Cerebellar nuclear complex (tissue), 1 donor: ENCODE measurements at places on chromosomes 13 and 19.

DNA sequence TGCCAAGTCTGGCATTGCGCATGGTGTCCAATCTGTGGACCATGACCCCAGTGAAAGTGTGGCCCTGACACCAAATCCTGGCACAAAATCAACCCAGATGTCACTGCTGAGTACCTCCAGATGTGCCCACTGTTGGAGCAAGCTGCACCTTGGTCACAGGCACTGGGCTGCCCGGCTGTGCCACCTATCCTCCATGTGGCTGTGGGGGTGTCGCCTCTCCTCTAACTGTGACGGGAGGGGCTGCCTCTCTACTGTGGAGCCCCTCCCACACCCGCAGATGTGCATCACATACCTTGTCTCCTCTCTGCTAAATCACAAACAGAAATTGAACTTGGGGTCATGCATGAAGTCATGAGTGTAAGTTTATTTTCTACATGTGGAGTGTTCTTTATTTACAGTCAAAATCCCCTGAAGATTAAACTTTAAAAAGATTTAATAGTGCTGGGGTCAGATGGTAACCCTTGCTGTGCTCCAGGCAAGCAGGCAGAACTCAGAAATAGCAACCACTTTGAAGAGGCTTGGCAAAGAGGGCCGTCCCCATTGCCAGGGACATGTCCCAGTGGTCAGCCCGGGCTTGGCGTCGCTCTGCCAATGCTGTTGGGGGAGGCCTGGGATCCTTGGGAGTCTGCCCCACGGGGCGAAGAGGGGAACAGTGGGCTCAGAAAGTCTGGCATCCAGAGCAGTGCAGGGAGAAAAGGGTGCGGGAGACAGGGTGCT lies 46.4 kb upstream of the ZNF536 start:
- no peak for DNase-seq

DNA sequence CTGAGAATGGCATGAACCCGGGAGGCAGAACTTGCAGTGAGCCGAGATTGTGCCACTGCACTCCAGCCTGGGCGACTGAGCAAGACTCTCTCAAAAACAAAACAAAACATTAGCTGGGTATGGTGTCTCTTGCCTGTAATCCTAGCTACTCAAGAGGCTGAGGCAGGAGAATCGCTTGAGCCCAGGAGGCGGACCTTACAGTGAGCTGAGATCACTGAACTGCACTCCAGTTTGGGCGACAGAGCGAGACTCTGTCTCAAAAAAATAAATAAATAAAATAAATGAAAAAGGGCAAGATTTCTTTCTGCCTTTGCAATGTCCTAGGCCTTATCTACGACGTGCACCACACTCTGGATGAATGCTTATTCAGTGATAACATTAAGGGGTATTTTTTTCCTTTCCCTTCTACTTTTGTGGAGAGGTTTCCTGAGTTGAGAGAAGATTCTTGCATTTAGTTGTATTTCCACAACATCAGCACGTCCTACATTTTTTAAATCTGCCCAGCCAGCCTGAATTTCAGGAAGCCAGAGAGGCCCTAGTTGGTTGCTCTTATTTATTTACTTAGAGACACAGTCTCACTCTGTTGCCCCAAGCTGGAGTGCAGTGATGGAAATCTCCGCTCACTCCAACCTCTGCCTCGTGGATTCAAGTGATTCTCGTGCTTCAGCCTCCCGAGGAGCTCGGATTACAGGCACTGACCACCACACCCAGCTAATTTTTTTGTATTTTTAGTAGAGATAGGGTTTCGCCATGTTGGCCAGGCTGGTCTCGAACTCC lies 26.1 kb upstream of the OR1M1 start:
- no peak for DNase-seq

GRCh38 chr13:36143738-36144137 lies 12.6 kb upstream of the DCLK1 start:
- DNase-seq: no peak

DNA sequence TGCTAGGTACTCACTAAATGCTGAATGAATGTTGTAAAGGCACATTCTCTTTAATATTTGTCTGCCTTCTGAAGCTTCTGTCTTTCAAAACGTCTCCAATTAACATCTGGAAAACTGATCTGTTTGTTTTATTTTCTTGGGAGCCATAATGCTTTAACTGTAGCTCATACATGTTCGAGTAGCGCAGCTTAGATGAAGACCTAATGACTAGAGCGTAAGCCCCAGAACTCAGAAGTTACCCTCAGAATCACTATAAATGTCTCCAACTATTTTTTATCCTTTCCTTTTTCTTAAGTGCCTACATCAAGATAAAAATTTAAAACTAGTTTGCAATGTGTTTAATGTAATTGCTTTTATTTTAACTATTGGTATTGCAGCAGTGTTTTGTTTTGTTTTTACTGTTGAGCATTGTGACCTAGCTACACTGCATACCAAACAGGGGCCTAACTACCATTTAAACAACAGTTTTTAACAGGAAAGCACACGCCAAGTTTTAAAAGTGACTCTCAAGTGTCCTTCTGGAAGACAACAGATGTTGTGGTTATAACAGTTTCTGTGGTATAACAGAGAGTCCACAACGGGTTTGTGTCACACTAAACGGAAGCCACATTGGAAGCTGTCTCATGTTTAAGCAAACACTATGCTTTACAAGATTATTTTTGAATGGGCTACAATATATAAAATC lies 42.0 kb downstream of the MRPL57 start:
- DNase-seq: no peak

DNA sequence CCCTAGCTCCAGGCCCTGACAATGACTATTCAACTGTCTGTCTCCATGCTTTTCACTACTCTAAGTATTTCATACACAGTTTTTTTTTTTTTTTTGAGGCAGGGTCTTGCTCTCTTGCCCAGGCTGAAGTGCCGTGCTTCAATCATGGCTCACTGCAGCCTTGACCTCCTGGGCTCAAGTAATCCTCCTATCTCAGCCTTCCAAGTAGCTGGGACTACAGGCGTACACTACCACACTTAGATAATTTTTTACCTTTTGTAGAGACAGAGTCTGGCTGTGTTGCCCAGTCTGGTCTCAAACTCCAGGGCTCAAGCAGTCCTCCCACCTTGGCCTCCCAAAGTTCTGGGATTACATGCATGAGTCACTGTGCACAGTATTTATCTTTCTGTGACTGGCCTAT lies 815.4 kb downstream of the DACH1 start:
- DNase-seq: no peak

DNA sequence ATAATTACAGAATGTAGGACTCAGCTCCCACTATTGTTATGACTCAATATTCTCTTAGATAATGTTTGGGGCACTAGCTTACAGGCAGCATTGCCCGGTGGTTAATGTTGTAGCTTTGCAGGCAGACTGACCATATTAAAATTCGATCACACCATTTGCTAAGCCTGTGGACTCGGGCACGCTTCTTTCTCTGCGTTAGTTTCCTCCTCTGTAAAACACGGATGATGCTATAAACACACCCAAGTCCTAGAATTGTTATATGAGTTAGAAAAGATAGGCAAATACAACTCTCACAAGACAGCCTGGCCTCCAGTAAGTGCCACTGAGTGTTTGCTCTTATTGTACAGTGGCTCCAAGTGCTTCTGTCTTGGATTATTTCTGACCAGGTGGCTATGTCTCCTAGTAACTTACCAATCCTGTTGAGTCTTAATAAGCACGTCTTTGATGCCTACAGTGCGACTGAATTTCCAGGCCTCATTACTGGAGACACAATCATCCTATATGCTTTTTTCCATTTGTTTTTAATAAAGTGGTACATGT lies 50.0 kb upstream of the ALOX5AP start:
- no peak for DNase-seq

DNA sequence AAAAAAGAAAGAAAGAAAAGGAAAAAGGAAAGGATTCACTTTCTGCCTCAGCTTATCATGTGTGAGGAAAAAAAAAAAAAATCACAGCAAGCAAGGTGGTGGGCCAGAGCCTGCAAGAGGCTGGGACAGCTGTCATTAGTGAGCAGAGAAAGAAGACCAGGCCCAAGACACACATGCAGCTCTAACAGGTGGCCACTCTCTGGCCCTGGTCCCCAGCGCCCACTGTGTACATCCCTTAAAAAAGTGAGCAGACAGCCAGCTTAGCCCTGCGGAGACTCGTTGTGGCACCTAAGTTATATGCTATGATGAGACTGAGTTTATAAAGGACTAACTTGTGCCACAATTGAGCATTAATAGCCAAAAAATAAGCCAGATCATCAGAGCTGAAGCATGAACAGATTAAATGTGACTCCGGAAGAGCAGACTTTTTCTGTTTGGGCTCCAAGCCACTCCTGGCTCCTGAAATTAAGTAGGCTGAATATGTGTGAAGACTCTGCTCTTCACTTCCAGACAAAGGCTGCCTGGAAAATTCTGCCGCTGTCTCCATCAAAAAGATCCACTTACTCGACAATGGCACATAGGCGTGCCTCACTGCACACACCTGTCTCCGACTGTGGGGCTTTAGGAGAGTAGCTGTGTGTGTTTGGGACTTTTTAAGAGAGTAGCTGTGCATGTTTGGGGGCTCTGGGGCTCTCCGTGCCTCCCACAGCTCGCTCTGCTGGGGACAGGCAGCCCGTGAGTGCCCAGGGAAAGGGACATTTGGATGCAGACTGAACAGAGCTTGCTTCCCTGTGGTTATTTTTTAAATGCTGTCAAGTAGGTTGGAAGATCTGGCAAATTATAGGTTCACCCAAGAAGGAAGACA lies 55.0 kb downstream of the LATS2 start:
- no peak for DNase-seq

- DNase-seq: no peak
Observed at GRCh38 chr13:50129081-50129705, 113.9 kb downstream of the KCNRG start.

DNA sequence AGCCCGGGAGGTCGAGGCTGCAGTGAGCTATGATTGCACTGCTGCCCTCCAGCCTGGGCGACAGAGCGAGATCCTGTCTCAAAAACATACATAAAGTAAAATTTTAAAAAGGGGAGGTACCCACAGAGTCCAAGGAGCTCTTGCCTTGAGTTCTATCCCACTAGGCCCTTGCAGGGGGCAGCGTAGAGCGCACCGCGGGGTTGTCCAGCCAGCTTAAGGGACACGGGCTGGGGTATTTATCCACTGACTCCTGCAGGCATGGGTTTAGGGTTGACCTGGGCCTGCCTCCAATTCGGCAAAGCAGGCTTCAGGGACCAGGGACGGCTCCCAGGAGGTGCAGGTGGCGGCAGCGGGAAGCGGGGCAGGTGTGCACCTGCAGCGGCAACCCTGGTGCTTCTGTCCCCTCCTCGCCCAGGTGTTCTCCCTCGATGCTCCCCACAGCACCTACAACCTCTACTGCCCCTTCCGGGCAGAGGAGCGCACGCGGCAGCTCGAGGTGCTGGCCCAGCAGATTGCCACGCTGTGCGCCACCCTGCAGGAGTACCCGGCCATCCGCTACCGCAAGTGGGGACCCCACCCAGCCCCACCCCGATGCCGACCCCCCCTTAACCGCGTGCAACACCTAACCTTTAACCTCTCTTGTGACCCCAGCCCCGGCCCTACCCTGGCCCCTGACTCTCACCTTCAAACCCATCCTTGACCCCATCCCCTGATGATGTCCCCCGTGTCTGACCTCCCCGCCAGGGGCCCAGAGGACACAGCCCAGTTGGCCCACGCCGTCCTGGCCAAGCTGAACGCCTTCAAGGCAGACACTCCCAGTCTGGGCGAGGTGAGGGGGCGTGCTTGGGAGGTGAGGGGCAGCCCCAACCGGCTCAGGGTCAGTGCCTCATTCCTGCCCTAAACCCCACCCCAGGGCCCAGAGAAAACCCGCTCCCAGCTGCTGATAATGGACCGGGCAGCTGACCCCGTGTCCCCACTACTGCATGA lies 4.7 kb downstream of the STXBP2 start:
- DNase-seq: no peak

- DNase-seq: no peak
Observed at GRCh38 chr13:51266642-51267041, 44.4 kb downstream of the FAM124A start.

GRCh38 chr19:54616821-54617560 lies 13.3 kb upstream of the LILRB1 start:
- no peak for DNase-seq

DNA sequence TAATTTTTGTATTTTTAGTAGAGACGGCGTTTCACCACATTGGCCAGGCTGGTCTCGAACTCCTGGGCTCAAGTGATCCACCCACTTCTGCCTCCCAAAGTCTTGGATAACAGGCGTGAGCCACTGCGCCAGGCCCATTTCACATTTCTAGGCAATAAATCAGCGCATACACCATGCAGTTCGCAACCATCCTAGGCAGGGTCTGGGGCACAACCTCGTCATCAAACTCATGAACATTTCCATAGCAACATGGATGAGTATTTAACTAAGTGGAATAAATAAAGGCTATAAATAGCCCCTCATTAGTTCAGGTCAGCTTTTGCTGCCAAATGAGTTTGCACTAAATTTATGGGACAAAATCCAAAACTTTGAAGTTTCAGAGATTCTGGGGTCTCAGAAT lies 8.2 kb downstream of the MEIS3 start:
- no peak for DNase-seq

GRCh38 chr19:42271861-42272534 lies 2.9 kb downstream of the CIC start:
- no peak for DNase-seq

GRCh38 chr19:41030651-41031050 lies 39.6 kb downstream of the CYP2B6 start:
- no peak for DNase-seq

DNA sequence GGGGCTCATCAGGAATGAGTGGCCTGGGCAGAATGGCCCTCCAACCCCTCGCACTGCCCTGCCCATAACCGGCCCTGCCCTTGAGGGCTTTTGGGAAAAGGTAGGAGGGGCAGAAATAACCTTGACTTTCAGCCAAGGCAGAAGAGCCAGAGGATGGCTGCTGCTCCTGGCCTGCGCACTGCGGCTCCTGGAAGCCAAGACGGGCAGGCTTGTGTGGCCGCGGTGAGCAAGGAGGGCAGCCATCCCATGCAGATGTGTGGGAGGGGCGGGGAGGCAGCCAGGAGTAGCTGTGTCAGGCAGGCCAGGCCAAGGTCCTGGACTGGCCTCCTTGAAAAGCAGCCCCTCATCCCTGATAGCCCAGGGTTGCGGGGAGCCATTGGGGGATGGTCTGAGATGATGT lies 57.6 kb upstream of the URI1 start:
- no peak for DNase-seq

- no peak for DNase-seq
Observed at GRCh38 chr13:32376642-32377415, 51.1 kb downstream of the N4BP2L1 start.

GRCh38 chr19:4969292-4969771 lies 419 bp downstream of the KDM4B start:
- DNase-seq: no peak

DNA sequence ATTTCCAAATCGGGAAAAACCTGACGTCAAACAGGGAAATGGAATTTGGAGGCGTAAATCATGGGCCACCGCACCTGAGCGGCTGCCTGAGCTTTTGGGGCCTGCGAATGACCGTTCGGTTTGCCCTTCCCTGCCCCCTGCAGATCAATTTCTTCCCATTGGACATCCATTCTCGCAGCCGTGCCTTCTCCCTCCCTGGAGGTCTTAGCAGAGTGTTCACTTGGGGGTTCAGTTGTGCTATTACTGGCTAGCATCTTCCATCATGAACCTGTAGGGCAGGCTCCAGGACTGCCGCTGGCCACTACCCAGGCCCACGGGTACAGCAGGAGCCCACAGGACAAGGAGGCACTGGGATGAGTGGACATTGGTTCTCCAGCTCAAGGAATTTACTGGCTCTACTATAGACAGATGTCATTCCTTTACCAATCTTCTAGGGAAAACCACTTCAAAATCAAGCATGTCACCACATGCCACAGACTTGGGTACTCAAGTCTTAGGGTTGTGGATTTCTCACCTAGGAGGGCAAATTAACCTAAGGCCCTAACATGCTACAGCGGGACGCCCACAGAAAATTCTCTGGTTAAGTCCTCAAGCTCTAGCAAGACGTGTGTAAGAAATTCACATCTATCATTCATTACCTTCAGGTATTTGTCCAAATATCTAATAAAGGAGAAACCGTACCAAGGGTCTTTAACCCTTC lies 75.5 kb downstream of the COL4A1 start:
- no peak for DNase-seq
